Dorsolateral prefrontal cortex (tissue), 122 donors: ENCODE measurements at places on chromosomes 7 and 10.

DNA sequence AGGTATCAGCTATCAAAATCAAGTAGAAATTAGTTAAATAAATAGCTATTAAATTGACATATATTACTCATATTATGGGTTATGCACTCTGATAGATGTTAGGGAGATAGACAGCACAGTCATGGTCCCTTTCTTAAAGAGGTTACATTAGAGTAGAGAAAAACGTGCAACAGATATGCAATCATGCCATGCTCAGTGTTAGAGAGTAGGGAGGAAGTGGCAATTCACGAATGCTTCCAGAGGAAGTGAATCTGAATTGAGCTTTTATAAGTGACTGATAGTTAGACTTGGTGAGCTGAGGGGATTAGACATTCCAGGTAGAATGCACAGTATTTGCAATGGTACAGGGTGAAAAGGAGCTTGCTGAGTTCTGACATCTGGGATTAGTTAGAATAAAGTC lies 349.8 kb downstream of the NXPH1 start:
- no peak for DNase-seq

DNA sequence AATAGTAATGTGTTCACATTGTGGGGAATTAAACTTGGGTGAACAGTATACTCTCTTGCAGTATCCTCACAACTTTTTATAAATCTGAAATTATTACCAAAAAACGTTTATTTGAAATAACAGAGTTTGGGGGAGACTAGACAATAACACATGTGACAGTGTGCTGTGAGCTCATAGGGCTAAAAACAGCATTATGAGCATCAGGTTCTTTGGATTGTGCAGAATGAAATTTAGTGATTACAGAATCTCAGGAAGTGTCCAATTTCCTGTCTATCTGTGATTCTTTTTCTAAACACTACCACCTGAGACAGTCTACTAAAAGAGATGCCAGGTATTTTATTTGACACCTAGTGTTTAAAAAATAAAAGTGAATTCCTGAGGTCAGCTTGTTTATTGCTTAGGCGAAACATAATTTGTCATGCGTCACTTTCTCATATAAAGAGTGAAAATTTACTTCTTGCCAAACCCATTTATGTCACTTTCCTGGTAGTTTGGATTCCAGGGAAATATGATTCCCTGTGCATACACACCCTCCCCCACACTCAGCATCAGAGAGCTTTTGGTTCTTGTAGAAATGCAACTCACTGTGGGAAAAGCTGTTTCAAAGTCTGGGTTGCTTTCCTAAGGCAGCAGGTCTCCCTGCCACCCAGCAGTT lies 71.2 kb downstream of the AOAH start:
- no peak for DNase-seq

- no peak for DNase-seq
These were observed 59.1 kb upstream of the PPP1R3C start for GRCh38 chr10:91691981-91692380.

GRCh38 chr7:19526639-19527038 lies 182.2 kb downstream of the POLR1F start:
- no peak for DNase-seq

DNA sequence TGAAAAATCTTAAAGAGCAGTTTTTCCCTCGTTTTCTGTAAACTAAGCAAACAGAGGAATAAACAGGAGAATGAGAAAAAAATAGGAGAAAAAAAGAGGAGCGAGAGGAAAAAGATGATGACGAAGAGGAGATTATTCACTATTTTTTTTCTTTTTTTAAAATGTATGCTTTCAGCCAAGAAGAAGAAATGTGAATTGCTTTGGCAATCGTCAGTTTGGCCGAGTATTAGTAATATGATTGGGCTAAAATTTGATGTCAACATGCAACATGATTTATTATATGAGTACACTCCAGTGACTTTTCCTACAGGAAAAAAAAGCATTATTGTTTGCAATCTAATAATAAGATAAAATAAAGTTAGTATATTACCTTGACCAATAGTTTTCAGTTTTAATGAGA lies 26.3 kb downstream of the VWDE start:
- no peak for DNase-seq

DNA sequence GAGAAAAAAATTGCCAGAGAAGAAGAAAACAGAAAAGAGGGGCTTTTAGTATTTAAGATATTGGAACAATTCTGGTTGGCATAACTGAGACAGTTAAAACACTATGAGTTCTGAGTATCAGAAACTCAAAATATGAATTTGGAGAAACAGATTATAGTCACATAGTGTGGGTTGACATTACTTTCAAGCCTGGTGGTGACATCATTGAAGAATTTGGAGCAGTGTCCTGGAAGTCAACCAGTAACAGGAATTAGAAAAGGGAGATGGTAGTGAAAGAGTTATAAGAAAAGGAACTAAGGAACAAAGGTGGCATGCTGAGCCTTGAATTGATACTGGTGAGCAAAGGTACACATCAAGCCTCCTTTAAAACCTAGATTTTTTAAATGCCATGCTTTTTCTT lies 88.2 kb downstream of the ZNF438 start:
- DNase-seq = no peak

GRCh38 chr10:60733517-60733822 lies 44.8 kb upstream of the CDK1 start:
- DNase-seq = no peak

DNA sequence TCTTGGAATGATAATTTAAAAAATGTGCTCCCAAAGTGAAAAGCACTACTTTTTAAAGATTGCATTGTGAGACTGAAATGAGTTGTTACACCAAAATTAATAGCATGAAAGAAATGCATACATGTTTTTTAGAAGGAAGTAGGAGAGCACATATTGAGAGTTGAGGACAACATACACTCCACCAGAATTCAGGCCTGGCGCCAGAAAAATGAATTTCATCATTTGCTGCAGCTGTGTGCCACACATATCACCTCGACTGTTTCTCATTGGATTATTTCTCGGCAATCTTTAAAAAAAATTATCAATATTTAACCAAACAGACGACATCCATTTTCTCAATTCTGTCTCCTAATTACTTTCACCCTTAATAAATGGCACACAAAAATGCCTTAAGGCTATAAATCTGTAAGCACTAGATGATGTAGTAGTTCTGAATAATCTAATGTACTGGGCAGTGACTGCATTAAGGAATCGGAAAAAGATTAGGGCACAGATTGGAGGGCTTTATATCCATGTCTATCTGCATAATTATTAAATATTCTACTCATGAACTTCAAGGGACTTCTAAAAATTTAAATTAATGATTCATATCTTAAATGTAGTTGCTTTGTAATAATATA lies 590.4 kb downstream of the NXPH1 start:
- DNase-seq = no peak

DNA sequence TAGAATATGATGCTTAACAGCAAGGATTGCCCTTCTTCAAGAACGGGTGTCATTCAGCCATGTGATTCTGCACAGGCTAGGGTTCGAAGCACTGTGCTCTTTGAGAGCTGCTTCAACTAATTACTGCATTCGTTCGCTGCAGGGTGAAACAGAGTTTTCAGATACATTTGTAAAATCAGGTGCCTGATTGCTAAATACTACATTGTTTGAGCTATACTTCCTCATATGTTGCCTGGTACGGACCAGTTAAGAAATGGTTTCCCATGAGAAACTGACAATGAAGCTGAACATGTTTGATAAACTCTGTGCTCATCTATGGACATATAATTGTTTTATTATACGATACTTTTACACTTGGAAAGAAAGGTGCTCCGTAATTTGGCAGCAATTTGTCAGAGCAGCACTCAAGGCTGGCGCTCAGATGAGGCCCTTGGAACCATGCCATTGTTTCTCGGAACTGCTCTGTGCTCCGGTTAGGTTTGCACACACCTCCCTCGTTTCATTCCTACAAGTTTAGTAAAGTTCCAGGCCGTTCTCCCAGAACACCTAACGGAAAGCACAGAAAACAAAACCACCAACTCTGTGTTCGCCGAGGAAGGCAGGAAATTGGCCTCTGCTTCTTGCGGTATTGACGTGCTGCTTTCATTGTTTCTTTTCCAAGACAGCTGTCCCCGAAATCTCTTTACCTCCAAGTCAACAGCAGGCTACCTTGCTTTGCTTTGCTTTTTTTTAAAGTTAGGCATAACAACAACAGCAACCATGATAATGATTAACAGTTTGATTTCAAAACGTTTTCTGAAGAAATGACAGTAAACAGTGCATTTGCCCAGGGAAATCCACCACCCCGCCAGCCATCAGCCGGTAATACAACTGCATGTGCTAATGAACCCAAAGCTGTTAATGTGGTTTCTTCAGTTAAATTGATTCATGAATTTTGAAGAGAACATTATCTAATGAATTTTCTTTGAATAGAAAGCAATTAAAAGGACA lies 206.9 kb downstream of the EBF3 start:
- peak; percentile 14 for DNase-seq

- DNase-seq = no peak
These were observed 564.5 kb upstream of the IGFBP3 start for GRCh38 chr7:46485481-46486065.

DNA sequence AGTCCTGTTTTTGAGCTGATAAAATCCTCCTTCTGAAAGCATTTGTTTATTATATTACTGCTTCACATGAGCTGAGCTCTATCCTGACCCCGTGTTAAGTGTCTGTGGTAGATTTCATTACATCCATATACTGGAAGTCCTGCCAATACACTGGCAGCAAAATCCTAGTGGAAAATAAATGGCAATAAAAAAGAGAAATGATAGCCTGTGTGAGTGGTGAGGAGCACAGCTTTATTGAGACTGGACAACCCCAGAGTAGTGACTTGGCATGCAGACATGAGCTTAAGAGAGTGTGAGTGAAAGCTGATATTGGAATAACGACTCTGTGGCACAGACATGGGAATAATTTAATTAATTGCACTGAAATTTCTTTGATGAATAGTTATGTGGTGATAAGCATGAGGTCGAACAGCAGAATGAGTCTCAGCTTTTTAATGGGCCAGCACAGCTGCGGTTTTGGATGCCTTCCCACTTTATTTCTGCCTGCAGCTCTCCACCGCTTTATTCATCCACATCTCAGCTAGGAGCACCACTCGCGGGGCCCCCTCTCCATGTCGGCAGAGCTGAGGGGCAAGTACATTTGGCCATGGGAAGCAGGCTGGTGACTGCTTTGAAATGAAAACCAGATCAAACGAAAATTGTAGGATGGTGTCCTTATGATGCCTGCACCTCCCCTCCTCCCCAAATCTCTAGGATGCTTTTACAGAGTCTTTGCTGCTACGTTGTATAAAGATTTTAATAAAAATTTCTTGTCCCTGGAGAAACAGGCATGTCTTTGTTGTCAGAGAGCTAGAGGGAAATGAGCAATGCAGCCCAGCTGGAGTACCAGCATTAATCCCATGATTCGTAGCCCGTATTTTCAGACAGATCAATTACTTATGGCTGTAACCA lies 494.3 kb downstream of the AUTS2 start:
- peak; percentile 17 for DNase-seq
